Naive thymus-derived CD8-positive, alpha-beta T cell (primary cell): ENCODE measurements at places on chromosomes 11 and 22.

- no peak for DNase-seq
Observed at GRCh38 chr22:30033901-30034300, 46.4 kb upstream of the HORMAD2 start.

DNA sequence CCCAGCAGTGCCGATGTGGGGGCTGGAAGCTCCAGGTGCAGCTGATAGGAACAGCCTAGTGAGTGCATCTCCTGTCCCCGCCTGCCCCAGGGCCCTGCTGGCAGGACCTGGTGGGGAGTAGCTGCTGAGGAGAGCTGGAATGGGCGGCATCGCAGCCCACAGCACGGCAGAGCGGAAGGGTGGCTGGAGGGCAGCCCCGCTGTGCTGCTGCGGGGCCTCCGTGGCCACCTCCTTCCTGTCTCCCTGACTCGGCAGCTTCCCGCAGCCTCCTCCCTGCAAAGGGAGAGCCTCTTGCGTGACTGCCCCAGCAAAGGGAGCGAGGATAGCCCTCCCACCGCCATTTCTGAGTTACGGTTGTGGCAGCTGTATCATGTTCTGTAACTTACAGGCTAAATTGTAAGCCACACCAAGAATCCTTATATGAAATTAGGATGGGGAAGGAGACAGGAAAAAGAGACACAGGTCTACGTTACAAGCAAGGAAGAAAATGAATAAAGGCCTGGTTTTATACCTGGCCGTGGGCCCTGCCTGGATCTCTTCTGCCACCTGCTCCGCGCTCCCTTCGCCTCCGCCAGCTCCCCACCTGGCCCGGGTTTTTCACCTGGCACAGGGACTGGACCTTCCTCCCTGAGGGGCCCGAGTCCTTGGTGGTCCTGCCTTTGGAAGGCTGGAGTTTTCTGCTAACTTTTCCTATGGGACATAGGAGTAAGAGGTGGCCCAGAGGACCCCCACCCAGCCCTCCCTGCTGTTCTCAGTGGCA, 10.0 kb downstream of the TPCN2 start:
- no peak for DNase-seq

DNA sequence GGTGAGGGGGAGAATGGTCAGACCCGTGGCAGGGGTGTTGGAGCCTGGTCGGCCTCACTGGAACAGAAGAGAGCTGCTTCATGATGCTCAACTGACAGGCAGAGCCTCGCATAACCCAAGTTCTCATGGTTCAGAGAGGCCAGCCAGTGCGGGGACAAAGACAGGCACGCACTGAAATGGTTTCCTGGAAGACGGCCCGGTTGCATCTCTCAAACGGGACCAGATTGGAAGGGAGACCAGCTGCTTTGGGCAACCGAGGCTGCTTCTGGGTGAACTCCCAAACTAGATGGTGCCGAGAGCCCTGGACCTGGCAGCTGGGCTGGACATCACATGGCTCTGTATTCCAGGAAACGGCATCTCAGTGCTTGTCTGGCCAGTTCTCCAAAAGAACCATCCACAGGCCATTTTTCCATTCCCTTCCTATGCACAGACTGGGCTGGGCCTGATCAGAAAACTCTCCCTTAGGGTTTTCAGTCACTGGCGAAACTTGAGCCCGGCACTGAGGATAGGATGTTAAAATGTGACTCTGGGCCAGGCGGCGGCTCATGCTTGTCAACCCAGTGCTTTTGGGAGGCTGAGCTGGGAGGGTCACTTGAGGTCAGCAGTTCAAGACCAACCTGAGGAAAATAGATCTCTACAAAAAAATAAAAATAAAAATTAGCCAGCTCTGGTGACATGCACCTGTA, 80.1 kb upstream of the PRODH start:
- no peak for DNase-seq

- no peak for DNase-seq
Observed at GRCh38 chr11:71294846-71295600, 42.6 kb upstream of the SHANK2 start.

DNA sequence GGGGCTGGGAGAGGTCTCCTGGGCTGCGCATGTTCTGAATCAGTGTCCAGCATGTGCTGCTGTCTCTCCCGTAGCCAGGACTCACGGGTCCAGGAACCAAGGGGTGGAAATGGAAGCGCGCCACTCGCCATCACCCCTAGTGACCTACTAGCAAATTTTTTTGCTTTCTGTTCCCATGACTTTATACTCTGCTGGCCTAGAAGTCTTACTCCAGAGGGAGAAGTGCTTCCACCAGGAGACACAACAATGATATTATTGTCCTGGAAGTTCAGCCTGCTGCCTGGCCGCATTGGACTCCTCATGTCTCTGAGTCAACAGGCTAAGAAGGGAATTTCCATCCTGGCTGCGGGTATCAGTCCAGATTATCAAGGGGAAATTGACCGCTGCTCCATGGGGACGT, 729.7 kb downstream of the BRD1 start:
- no peak for DNase-seq

DNA sequence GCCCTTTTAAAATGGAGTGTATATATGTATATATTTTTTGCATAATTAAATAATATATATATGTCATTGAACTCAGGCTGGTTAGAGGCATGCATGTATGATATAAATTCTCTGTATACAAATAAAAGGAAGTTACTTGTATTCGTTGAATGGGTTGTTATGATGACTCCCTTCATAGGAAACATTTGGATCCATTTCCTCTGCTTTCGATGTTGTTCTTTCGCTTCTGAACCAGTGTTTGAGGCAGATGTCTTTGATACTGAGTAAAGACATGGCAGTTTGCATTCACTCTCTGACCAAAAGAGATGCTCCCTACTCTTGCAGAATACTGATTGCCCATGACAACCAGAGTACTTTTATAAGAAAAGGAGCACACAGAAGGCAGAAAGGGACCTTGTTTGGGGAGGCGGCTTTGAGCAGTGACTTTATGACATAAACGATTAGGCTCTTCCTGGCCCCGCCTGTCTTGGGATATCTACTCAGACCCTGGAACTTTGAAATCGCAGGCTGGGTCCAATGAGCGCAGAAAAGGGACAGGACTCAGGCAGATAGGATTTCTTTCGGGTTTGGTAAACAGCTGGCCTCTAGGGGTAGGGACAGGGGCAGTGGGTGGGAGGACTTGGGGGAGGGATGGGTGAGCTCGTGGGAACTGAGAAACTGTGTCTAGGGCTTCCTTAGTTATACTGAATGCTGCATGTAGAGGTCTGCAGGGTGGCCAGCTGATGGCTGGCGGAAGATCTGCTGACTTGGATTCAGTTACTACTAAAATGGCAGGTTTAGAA, 23.2 kb downstream of the TIMP3 start:
- no peak for DNase-seq

DNA sequence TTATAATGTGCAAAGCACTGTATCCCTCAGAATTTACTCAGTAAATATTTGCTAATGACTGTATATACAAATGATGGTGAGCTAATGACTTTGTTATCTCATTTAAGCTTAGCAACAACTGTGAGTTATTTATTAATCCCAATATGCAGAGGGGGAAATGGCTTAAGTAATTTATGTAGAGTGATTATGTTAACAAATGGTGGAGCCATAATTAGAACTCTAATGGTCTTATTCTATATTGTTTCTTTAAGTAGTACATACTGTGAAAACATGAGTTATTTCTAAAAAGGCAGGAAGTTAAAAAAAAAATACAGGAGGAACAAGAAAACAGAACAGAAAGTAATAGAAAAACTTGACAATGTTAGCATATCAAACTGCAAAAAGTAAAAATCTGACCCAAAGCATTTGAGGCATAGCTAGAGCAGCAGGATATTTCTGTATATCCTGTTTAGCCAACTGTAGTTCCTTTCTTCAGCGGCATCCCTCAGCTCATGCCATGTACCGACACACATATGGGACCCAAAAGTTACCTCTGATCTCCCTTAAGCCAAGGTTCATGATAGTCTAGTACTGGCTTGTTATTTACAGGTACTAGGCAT, 94.2 kb downstream of the FCHSD2 start:
- no peak for DNase-seq

DNA sequence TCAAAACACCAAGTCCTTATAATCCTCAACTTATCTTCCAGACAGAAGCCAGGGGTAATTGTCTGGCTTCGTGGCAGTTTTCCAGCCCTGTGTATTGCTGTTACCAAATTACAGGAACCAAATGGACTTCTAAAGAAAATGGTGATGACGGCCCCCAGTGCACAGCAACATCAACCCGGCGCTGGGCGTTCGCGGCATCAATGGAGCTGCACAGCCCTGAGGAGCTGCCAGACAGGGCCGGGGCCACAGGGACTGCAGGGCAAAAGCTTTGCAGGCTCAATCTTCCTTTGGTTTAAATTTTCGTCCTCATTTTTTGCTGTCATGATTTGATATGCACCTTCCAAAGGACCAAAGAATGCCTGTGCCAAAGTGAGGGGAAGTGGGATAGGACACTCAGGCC, 292.5 kb downstream of the BRD1 start:
- no peak for DNase-seq

DNA sequence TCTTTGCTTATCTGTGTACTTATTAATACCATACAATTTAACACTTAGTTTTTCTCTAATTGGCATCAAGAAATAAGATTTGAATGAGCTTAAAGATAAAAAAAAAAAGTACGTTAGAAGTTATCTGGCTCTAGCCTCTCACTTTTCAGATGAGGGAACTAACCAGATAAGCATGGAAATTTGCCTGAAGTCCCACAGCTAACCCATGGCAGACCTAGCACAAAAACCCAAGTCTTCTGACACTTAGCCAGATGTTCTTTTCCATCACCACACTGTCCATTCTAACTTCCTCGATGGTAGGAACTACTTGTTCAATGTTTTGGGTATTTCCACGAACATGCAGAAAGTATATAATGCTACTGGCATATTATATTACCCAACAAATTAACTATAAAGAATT, 7.4 kb upstream of the SOX6 start:
- no peak for DNase-seq

DNA sequence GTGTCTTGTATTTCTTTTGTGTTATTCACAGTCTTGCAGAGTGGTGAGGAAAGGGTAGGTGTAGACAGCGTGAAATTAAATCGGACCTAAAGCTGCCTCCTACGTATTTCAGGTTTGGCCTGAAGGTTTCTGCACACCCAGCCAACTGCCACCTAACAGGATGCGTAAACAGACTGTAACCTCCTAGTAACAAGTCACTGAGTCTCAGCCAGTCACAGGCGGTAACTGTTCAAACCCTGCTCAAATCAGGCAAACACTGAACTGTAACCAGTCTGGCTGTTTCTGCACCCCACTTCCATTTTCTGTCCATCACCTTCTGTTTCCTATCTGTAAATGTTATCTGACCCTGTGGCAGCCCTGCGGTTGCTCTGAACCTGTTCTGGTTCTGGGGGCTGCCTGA, 87.1 kb downstream of the ADAMTS15 start:
- no peak for DNase-seq

DNA sequence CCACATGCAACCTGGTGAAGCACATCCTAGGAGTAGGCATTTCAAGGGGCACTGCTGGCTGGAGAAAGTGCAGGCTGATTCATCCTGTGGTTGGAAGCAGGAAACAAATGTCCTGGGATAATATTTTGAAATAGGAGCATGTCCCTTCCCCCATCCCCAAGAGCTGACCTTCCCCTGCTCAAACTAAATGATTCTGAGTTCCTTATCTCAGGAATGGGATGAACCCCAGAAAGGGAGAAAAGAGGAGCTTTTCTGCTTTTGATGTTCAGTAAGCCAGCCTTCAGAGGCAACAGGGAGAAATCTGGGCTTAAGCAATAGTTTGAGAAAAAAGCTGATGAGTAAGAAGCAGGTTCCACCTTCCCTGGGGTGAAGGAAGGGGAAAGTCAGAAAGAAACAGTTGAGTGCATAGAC, 19.5 kb upstream of the SPON1 start:
- DNase-seq: no peak

- no peak for DNase-seq
Observed at GRCh38 chr22:24697621-24698082, 76.9 kb downstream of the PIWIL3 start.

DNA sequence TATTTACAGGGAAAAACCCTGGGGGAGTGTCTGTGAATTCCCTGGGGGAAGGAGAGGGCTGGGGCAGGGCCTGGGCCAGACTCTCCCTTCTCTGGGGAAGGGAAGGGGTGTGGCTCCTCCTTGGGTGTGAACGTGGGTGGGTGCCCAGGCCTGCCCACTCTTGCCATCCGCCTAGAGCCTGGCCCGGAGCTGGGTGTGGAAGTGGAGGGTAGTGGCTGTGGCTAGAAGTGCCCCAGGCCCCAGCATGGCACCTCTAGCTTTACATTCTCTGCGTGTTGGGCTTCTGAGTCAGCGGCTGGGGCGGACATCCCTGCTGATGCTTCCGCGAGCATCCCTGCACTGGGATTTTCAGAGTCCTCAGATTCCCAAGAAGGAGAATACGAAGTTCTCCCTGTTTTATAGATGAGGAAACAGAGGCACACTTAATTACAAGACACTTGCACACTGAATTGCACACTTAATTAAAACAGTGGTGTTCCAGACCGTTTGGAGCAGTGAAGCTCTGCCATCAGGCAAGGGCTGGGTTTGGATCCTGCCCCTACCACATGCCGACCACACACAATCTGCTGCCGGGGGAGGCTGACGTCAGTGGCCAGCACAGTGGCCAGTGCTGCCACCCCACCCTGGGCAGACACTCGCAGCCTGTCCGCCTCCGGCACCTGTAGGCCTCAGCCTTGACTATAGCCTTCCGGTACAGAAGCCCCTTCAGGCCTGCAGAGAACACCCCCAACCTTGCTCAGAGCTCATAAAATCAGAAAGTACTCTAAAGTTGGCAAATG, 7.6 kb downstream of the BAD start:
- DNase-seq: no peak

DNA sequence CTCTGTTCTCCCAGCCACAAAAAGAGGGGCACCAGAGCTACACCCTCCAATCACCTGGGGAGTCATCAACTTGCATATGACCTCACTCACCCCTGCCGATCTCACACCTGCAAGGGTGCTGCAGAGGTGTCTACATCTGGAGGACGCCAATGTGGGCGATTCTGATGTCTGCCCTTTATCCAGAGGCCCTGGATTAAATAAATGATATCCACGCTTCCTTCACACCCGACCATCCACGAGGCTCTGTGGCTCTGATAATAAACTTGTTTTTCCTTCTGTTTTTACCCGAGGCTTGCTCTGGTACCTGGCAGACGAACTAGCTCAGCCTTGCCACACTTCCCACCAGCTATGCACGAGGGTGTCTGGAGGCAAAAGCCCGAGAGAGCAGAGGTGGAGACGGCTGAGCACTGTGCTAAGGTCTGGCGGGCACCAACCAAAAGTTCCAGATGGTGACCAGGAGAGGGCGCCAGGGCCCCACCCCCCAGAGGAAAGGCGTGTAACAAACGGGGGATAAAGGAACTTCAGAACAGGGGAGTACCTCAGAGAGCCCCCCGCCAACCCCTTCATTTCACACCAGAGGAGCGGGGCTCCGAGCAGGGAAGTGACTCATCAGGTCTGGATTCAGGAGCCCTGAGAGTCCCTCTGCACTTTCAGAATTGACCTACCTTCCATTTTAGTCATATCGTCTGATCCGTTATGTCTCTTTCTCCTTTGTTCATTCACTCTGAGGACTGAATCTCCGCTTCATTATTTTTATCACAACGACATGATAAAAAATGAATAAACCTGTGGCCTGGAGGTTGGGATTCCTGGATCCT, 13.5 kb downstream of the SCN3B start:
- DNase-seq: peak; percentile 60

DNA sequence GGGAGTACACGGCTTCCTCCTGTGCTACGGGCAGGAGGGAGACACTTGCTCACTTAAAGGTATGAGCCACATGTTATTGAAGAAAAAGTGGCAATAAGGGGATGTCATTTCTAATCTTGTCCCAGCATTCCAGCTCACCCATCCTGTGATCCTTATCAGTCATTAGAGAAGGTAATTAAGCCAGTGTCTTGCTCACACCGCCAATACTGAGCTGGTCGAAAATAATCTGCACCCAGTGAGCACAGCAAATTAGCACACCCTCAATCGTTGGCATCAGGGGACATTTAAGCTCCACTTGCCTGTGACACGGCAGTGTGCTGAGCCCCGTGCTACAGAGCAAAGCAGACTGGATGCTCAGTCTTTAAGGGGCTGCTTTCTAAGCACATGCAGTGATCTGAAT, 510.7 kb downstream of the OPCML start:
- no peak for DNase-seq
